ENCODE measurements at places on chromosomes 3 and 15.
A peak's percentile ranks its signal among the peaks of the same experiment; 100 is the strongest.

DNA sequence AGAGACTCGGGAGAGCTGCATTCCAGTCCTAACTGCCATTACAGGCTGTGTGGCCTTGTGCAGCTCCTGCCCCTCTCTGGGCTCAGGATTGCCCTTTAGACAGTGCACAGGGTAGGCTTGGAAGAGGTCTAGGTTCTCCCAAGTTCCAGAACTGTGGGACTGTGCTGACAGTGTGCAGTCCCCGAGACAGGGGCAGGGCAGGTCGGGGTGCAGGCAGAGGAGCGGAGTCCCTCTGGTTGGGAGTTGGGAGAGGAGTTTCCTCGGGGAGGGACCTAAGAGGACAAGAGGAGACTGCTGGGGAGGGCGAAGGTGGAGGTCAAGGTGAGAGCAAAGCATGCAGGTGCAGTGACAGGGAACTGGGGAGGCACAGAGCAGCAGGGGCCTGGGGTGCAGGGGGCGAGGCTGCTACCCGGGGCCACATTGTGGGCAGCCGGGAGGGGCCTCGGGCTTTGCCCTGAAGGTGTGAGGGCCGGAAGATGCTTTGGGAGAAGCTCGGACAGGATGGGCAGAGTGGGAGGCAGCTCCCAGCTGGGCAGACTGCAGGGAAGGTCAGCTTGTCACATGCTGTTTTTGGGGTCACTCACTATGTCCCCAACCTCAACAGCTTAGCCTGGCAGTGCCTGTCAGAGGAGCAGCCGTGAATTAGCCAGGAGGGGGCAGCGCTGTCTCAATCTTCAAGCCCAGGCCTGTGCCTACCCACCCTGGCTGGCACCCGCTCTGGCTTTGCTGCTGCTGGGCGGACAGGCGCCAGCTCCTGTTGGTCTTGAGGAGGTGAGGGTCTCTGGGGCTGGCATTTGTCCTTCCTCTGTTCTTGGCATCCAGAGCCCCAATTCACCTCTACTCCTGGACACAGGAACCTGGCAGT lies 15.4 kb upstream of the CSPG4 start:
- no peak for DNase-seq

DNA sequence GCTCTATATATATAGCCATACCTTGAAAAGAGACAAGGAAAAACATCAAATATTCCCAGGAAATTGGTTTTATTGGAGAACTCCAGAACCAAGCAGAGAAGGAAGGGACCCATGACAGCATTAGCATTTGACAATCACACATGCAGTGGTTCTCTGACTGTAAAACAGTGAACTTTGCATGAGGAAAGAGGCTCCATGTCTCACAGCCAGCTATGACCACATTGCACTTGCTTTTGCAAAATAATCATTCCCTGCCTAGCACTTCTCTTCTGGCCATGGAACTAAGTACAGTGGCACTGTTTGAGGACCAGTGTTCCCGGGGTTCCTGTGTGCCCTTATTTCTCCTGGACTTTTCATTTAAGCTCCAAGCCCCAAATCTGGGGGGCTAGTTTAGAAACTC lies 85.5 kb downstream of the TGFBR2 start:
- DNase-seq: no peak

DNA sequence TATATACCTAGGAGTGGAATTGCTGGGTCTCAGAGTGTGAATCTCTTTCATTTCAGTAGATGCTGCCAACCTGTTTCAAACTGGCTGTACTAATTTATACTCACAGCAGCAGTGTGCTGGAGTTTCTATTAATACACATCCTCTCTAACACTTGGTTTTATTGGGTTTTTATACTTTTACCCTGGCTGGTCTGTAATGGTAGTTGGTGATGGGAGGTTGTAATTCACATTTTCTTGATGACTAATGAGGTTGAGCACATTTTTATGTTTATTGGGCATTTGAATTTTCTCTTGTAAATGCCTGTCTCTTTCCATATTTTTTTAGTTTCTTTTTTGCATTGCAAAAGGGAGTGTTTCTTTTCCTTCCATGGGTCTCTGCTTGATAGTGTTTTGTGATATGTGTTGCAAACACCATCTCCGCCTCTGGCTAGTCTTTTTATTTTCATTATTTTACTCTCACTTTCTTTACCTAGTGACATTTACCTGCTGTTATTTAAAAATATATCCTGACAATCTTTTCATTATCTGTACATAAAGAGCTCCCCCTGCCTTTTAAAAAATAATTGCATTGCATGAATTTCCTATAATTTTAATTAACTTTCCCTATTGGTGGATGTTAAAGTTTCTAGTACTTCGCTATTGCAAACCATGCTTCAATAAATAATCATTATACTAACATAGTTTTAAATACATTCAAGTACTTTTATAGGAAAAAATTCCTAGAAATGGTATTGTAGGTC lies 49.0 kb upstream of the GCNT3 start:
- no peak for DNase-seq

DNA sequence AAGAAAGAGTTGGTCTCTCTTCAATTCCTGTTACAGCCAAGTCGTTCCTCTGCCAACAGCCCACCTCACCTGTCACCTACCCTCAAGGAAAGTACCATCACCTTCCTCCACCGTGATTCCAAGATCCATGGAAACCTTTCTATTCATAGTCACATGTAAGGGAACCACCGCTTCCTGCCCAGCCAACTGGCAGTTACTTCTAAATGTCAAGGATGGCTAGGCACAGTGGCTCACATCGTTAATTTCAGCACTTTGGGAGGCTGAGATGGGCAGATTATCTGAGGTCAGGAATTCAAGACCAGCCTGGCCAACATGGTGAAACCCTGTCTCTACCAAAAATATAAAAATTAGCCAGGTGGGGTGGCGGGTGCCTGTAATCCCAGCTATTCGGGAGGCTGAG lies 82.8 kb downstream of the FOXP1 start:
- no peak for DNase-seq

- DNase-seq: peak; percentile 50
Measured at GRCh38 chr3:188749010-188749617, 422.7 kb upstream of the TPRG1 start.

GRCh38 chr15:33710748-33711147 lies 257.5 kb upstream of the CHRM5 start:
- DNase-seq: no peak

GRCh38 chr3:160739079-160739478 lies 17.0 kb upstream of the PPM1L start:
- no peak for DNase-seq

GRCh38 chr15:33188641-33189257 lies 5.8 kb downstream of the FMN1 start:
- DNase-seq: no peak

DNA sequence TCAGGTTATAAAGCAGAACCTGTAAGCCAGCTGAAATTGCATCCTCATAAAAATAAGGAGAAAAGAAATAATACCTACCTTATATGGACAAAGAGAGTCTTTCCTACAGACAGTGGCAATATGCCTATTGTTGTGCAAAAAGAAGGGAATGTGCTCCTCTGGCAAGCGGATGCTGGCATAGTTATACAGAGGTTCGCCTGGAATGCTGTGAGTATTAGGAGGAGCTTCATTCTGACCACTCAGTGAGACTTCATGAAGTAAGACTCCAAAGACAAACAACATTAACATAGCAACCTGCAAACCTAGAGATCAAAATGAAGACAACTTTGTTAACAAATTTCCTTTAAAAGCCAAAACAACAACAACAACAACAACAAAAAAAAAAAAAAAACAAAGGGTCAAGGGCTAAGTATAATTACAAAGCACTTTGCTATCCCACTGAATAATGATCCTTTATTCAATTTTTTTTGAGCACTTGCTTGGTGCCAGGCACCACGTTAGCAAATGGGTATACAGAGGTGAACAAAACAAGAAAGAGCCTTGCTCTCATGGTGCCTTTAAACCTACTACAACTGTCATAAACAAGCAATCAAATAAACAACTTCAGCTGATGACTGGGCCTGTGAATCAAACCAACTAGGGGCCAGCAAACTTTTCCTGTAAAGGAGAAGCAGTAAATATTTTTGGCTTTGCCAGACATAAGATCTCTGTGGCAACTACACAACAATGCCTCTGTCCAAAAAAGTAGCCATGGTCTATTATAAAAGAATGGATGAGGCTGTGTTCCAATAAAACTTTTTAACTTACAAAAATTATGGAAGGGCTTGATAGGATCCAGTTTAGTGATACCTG lies 3.7 kb downstream of the EOGT start:
- DNase-seq: no peak

- no peak for DNase-seq
Measured at GRCh38 chr15:60414016-60414682, 16.4 kb upstream of the ANXA2 start.
